GM23338 (cell line): ENCODE measurements at places on chromosomes 5 and 9.

GRCh38 chr5:135011355-135012032 lies 22.5 kb downstream of the PITX1 start:
- DNase-seq, result no peak

DNA sequence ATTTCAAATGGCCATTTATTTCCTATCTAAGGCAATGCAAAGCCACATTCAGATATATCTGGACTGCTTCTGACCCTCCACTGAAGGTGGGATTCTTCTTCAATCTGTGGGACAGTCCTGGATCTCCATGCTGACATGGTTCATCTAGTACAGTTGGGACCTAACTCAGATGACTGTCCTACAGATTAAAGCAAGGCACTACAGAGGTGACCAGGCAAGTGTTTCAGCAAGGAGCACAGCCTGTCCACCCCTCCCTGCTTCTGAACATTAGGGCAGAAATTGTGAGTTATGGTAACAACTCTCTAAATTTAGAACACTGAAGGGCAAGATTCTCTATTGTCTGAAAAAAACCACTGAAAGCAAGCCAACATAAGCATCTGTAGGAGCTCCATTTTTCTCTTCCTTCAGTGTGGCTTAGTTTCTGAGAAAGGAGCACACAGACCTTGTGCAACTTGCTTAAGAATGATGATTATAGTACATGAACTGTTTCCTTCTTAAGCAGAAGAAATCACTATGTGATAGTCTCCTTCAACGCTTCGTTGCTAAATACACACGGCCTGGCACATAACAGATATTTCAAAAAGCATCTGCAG lies 62.9 kb upstream of the BARX1 start:
- no peak for DNase-seq

- DNase-seq, result no peak
These were observed 193.0 kb downstream of the DMAC1 start for GRCh38 chr9:7606591-7606990.

- no peak for DNase-seq
These were observed 5.2 kb upstream of the RPL26L1 start for GRCh38 chr5:172953776-172954675.

- no peak for DNase-seq
These were observed 725.2 kb downstream of the BRINP1 start for GRCh38 chr9:118644066-118644465.

DNA sequence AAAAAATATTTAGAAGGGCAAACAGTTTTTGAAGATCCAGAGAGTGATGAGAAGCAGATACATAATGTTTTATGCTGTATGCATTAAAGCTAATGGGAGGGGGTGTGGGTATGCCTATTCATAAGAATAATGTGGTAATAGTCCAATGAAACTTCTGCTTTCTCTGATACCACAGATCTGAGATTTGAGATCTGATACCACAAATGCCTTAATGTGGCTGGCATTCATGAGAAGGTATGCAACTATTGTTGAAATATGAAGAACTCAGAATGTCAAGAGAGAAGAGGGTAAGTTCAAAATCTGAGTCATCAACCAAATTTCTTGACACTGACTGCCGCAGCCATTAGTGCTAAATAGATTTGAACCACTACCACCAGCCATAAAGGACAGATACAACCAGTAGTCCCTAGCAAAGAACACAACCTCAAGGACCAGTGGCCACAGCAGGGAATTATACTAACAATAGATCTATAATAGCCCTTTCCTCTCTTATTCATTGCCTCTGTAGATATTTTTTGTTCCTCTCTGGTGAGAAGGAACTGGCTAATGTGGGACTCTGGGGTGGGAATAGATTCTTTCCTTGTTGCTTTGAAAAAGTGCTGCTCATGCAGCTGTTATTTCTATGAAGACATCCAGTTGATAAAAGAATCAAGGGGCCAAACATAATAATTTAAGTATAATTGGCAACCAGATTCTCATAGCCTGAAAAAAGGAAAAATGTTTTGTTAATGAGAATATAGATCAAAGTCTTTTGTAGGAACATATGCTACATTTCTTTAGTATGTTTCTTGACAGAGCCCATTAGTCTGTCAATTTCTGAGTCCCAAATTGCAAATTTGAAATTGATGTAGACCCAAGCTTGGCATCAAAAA lies 256.5 kb upstream of the ZNF608 start:
- peak; percentile 67 for DNase-seq

DNA sequence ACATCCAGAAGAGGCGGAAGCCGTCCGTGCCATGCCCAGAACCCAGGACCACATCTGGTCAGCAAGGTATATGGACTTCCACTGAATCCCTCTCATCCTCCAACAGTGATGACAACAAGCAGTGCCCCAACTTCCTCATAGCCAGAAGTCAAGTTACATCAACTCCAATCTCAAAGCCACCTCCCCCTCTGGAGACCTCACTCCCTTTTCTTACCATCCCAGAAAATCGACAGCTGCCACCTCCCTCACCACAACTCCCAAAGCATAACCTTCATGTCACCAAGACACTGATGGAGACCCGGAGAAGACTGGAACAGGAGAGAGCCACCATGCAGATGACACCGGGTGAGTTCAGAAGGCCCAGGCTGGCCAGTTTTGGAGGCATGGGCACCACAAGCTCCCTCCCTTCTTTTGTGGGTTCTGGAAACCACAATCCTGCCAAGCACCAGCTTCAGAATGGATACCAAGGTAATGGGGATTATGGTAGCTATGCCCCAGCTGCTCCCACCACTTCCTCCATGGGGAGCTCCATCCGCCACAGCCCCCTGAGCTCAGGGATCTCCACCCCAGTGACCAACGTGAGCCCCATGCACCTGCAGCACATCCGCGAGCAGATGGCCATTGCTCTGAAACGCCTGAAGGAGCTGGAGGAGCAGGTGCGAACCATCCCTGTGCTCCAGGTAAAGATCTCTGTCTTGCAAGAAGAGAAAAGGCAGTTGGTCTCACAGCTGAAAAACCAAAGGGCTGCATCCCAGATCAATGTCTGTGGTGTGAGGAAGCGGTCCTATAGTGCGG lies 130.3 kb upstream of the DMRT1 start:
- no peak for DNase-seq

GRCh38 chr5:179880848-179881590 lies 22.4 kb upstream of the MRNIP start:
- no peak for DNase-seq

GRCh38 chr9:95077766-95078370 lies 239.6 kb downstream of the FANCC start:
- DNase-seq, result no peak

- no peak for DNase-seq
These were observed 9.7 kb upstream of the ANKDD1B start for GRCh38 chr5:75601567-75601966.

- DNase-seq, result no peak
These were observed 102.4 kb downstream of the PCSK1 start for GRCh38 chr5:96330530-96331140.

- DNase-seq, result no peak
These were observed 14.3 kb downstream of the CDC42SE2 start for GRCh38 chr5:131277875-131278740.

- peak; percentile 80 for DNase-seq
These were observed 77.7 kb downstream of the RGS3 start for GRCh38 chr9:113541019-113541900.

GRCh38 chr9:79371948-79372555 lies 199.7 kb upstream of the TLE4 start:
- no peak for DNase-seq

GRCh38 chr9:93635186-93636107 lies 59.1 kb downstream of the PHF2 start:
- DNase-seq, result no peak

DNA sequence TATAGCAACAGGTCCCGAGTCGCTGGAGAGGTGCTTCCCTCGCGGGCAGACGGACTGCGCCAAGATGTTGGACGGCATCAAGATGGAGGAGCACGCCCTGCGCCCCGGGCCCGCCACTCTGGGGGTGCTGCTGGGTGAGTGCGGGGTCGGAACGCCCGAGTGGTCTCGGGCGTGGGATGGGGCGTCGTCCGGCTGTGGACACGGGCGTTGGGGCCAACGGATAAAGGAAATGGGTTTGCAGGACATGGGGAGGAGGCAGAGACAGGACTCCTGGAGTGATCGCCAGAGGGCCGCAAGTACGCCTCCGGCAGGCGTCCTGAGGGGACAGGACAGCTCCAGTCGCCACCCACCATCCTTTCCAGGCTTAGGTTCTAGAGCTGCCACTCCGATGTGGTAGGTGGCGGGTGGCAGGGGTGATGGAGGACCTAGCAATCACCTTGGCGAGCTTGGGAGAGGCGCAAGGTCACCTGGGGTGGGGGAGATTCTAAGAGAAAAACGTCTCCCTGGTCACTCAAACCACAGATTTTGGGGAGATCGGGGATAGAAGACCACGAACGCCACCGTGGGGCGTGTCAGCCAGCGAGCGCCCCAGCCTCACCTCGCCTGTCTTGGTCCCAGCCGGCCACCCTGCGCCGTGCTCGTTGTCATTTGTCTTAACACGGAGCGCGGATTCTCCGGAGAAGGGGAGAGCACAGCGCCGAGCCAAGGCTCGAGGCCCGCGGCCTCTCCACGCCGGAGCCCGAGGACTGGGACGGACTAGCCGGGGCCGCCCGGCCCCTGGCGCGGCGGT lies 922 bp downstream of the LMX1B start:
- DNase-seq, result peak; percentile 52
